Daoy (cell line): ENCODE measurements at places on chromosomes 6 and 20. TPM values are rescaled to one million over a fixed set of nuclear protein-coding genes. Genes with fewer than 3 reads are reported as not detected.

DNA sequence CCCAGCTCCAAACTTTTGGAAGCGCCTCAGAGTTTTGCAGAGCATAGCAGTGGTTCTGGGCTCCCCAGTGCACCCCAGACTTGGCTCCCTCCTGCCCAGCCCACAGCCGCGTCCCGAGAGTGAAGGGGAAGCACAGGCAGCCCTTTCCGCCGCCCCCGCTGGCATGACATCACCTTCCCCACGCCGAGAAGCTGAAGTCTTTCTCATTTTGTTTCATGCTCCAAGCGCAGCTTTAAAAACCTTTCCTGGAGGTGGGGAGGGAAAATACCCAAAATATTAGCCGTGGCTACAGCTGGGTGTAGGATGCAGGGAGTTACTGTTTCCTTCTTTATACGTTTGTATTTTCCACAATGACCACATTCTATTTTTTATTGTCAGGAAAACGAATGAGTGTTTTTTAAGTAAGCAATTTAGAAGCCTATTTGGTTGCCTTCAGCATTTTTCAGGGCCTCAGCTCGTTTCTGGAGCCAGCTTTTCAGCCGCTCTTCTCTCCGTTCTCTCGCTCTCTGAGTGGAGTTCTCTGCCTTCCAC lies 72.9 kb downstream of the SNX5 start:
- peak; percentile 71 for DNase-seq

GRCh38 chr6:137849181-137849980 lies 17.7 kb upstream of the TNFAIP3 start:
- DNase-seq, result peak; percentile 41

DNA sequence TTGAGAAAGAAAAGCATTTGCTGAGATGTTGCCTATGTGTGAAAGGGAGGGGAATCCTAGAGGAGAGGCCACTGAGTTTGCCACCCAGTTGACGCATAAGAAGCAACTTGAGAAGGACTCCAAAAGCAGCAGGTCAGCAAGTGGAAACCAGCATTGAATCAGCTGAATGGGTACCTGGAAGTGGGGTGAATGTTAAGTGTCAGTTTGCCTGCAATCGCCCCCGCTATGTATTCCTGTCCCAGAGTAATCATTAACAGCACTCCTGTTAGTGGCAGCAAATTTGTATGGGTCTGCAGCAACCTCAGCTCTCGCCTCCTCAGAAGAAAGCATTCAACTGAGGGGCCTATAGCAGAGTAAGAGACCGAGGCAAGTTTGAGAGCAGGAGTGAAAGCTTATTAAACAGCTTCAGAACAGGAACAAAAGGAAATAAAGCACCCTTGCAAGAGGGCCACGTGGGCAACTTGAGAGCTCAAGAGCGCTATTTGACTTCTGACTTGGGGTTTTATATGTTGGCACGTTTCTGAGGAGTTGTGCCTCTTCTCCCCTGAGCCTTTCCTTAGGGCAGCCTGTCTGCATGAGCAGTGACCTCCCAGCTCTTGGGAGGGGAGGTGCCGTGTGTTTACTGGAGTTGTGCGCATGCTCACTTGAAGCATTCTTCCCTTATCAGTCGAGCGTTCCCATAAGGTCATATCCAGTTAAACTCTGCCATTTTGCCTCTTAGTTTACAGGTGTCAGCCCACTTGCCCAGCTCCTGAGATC lies 122.6 kb upstream of the PHACTR1 start:
- no peak for DNase-seq

DNA sequence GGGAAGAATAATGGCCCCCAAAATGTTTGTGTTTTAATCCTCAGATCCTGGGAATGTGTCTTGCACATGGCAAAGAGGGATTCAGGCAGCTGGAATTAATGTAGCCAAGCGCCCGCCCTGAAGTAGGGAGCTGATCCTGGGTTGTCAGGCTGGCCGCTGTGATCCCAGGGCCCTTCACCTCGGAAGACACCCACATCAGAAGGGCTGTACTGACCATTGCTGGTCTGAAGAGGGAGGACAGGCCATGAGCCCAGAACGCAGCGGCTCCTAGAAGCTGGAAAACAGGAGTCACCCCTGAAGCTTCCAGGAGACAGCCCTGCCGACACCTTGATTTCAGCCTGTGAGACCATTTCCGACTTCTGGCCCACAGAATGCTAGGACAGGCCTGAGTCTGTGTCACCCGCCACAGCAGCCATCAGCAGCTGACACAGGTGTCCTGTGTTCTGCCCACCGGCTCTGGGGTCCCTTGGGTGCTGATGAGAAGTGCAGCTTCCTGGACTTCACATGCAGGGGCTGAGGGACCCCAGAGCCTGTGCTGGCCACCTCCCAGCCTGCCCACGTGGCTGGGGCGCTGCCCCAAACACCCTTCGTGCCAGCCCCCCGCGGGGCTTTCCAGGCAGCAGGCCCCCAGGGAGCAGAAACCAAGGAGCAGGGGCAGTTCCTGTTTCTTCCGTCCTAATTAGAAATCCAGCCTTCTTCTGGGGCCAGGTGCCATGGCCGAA lies 86.3 kb downstream of the ERMARD start:
- no peak for DNase-seq

- no peak for DNase-seq
These were observed 44.2 kb upstream of the TBX18 start for GRCh38 chr6:84808491-84809061.

GRCh38 chr6:52340603-52340880 lies 21.4 kb upstream of the PAQR8 start:
- no peak for DNase-seq

DNA sequence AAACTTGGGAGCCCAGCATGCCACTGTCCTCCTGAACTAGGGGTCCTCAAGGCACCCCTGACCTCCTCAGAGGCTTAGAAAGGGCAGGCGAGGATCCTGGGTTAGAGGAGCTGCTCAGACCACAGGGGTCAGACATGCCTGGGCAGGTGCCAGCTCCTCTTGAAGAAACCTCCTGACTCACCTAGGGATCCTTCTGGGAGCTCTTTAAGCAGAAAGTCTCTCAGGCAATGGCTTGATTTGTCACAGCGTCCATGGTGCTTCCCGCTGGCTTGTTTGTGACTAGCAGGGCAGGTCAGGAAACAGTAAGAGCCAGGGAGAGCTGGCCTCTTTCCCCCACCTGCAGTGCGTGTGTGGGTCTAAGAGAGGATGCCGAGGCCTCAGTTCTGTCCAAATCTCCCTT lies 174.5 kb upstream of the SNX9 start:
- no peak for DNase-seq

GRCh38 chr6:167817729-167818128 lies 9.0 kb upstream of the AFDN start:
- DNase-seq, result no peak

- no peak for DNase-seq
These were observed 7.2 kb downstream of the NCOA7 start for GRCh38 chr6:125797886-125798444.

DNA sequence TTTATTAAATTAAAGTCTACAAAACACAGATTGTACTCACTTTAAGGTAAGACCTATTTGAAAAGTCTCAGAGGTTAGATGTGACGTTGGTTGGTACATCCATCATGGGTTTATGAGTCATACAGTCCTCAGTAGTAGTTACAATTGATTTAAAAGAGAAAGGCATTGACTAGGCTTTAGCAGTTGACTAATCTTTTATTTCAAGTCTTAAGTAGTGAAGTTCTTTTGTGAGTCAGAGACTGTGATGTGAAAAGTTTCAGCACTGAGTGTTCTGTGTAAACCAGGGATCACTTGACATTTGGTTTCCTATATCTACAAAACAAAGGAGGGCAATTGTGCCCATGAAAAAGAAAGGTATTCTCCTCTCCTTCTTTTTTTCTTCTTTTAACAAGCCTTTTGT lies 221.3 kb downstream of the GRIK2 start:
- DNase-seq, result no peak

DNA sequence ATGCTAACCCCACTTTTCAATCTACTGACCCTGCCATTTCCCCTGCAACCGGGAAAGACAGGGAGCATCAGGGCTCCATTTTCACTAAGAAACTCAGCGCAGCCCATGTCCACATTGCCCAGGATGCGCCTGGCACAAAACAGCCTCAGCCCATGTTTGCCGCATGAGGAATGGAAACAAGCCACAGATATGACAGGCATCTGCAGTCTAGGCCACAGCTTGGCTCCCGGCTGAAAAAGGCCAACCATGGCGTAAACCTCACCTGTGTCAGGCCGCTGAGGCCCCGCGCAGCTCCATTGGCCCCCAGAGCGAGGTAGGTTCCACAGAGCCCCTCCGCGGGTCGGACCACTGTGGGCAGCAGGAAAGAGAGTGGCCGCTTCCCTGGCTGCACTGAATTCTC lies 21.7 kb downstream of the GGT7 start:
- no peak for DNase-seq

- DNase-seq, result no peak
These were observed 13.9 kb upstream of the BCLAF1 start for GRCh38 chr6:136303516-136303915.

DNA sequence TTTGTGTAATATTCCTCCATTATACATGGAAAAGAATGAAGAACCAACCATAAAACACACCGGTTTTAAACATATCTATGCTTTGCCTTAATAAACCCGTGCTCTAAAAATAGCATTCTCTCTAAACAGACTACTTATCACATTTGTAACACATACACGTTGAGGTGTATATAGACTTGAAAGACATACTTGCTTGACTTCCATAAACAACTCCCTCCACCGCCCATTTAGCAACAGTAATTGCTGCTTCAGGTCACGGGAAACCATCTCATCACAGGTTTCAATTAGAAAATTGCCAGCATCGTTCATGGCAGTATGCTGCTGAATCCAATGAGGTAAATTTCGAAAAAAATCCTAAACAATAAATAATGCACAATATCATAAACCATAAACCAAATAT lies 174.0 kb downstream of the SYNE1 start:
- DNase-seq, result no peak

DNA sequence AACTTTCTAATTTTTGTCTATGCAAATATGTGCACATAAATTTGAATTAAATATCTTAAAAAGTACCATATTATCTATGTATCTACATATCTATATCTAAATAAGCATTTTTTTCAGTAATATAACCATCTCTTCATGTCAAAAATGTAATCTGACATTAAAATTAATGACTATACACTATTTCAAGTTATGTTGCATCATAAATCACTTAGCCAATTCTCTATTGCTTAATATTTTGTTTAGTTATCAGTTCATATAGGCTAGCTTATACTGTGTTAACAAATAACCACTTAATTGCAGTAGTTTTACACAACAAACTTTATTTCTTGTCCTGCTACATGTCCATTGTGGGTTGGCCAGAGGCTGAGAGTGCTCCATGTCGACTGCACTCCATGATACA lies 360.8 kb downstream of the EPM2A start:
- DNase-seq, result no peak

- DNase-seq, result no peak
These were observed 867 bp upstream of the AKAP7 start for GRCh38 chr6:131134220-131134979.

GRCh38 chr6:75278474-75279077 lies 6.0 kb downstream of the TMEM30A start:
- no peak for DNase-seq

DNA sequence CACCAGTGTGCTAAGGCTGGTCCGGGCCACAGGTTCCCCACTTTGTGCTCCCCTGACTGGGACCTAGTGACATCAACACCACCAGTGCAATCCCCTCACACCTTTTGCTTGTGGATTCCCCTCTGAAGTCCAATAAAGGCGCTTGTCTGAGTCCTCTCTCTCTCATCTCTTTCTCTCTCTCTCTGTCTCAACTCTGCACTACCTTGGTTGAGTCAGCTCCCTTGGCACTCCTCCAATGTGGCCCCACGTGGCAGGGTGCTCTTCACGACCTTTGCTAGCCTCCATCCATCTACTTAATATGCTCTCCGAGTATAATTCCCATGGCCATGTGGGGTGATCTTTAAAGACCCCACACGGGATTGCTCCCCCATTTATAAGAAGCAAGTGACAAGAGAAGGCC lies 385.0 kb downstream of the CD83 start:
- DNase-seq, result peak; percentile 61

DNA sequence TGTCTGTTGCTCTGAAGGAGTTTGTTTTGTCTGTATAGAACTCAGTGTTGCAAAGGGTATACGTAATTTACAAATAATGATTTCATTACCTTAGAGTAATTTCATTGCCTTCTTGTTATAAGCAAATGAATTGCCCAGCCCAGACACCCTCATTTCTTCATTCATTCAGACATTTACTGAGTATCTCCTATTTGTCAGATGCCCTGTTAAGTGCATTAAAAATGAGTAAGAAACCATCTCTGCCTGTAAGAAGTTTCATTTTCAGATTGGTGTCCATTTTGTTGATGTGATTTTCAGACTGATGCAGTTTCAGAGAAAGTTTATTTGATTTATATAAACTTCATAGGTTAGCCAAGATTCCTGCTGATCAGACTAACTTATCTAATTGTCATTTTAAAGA lies 429.3 kb downstream of the PHF3 start:
- DNase-seq, result no peak

DNA sequence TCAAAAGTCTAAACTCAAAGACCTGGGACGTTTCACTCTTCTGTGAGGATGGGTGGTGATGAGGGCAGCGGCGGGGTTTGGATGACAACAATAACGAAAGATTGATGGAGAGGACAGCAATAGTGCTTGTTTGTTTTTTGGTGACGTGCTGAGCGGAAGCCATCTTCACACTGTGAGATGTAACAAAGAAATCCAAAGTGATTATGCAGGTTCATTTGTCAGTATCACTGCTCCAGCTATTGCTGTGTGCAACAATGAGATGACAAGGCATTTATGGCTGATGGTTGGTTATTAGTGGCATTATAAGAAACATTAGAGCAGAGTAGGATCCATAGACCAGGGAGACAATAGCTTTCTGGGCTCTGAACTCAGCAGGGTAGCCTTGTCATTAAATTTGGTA lies 306.7 kb downstream of the RNF144B start:
- DNase-seq, result no peak

DNA sequence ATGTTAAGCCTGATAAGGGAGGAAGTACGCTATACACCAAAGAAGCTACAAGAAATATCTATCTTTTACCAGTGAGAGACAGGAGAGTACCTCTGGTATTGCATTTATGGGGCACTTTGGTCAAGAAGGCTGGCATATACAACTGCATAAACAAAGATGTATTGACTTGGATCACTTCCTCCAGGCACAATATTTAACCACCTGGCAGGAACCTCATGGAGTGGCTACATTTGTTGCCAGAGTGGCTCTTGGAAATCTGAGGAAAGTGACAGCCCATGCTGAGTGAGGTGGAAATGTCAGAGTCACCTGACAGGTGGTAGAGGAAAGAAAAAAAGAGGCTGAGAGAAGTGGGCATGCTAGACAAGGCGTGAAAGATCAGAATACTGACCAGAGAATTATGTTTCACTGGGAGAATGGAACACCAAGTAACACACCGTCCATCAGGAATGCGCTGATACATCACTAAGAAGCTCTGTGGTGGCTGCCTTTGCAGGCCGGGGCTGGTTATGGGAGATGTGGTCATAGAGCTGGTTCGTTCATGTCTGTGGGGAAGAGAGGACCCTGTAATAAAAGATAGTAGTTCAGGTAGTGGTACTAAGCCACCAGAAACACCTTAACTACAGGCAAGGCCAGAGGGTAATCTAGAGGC lies 61.4 kb upstream of the UFL1 start:
- DNase-seq, result no peak

- no peak for DNase-seq
These were observed 118.6 kb downstream of the EDN1 start for GRCh38 chr6:12408752-12409151.

GRCh38 chr20:14597206-14597715 lies 259.8 kb upstream of the FLRT3 start:
- DNase-seq, result no peak

Gene MAK
- total RNA-seq, result 0.09 TPM in 1 of 2 replicates, not detected in the other

Gene KCNB1
- under 0.01 TPM in 1 of 2 replicates, not detected in the other for total RNA-seq

Gene RBM39
- total RNA-seq, result 232 and 263 TPM in 2 replicates

Gene LPIN3
- 0.06 TPM in 1 of 2 replicates, not detected in the other for total RNA-seq

Gene KIF6
- total RNA-seq, result 0.11 and 4.7 TPM in 2 replicates

Gene OOEP
- not detected in 2 replicates for total RNA-seq

Gene MRPS18B
- 93.5 and 102 TPM in 2 replicates for total RNA-seq

Gene EBF4
- total RNA-seq, result 0.12 and 0.40 TPM in 2 replicates

Gene ADGRF5
- total RNA-seq, result 0.11 TPM in 1 of 2 replicates, not detected in the other

Gene RBPJL
- not detected in 2 replicates for total RNA-seq
